Diencephalon (tissue), 1 donor: ENCODE measurements at places on chromosomes 5 and 9. TPM values are rescaled to one million over a fixed set of nuclear protein-coding genes. Genes with fewer than 3 reads are reported as not detected.

NR6A1 gene
- total RNA-seq = 2.5 TPM

AMBP gene
- total RNA-seq = not detected

KCNIP1 gene
- 51.2 TPM for total RNA-seq

PCDHGA3 gene
- total RNA-seq = 7.2 TPM

SURF4 gene
- total RNA-seq = 91.3 TPM

QRFP gene
- total RNA-seq = not detected

EXD3 gene
- total RNA-seq = 9.5 TPM

IFNA2 gene
- not detected for total RNA-seq

GAPT gene
- 0.92 TPM for total RNA-seq

ZNF366 gene
- 2.1 TPM for total RNA-seq

GFI1B gene
- 0.23 TPM for total RNA-seq
